ENCODE measurements at places on chromosomes 3 and 15. TPM values are rescaled to one million over a fixed set of nuclear protein-coding genes. Genes with fewer than 3 reads are reported as not detected.

CLDN16 gene
- 15.8 TPM for total RNA-seq

DNA sequence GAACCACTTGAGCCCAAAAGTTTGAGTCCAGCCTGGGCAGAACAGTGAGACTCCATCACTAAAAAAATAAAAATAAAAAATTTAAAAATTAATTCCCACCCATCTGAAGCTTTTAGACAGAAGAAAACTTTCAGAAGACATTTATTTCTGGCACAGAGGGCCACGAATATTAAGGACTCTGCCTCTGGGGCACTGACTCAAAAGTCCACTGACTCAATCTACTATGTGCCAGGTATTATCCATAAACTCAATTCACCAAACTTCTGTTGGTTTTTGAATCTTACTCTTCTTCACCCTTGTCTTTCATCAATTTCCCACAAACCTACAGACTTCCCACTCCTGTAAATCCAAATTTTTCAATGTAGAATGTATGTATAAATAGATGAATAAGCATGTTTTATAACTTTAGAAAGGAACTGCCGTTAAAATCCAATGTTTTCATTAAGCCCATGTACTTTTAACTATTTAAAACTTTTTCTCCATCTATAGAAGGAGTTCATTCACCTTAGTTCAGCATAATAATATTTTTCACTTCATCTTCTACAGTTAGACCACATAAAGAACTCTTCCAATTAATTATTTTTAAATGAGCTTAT is 19.9 kb downstream of the ATP13A3 start:
- no peak for DNase-seq

DNA sequence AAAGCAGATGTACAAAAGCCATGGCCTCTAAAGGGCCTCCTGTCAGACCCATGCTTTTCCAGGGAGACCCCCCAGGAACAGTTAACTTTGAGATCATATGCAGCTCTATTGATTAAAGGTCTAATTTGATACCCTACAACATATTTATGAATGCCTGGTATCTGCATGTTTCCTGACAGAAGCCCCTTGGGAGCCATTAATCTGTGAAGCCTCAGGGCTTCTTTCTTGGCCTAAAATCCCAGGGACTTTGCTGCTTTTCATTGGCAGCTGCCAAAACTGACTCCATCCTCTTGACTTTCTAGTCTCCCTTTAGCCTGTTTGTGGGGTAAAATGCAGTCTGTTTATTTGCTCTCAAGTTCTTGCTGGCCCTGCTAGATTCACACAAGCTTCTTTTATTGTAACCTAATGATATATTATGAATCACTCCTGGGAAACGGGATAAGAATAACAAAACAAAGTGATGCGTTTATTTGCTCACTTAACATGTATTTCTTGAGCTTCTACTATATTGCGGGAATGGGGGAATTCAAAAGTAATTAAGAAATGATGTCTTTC is 257.0 kb downstream of the LSAMP start:
- DNase-seq, result no peak

GRCh38 chr3:193742628-193743027 is 149.6 kb downstream of the OPA1 start:
- no peak for DNase-seq

DNA sequence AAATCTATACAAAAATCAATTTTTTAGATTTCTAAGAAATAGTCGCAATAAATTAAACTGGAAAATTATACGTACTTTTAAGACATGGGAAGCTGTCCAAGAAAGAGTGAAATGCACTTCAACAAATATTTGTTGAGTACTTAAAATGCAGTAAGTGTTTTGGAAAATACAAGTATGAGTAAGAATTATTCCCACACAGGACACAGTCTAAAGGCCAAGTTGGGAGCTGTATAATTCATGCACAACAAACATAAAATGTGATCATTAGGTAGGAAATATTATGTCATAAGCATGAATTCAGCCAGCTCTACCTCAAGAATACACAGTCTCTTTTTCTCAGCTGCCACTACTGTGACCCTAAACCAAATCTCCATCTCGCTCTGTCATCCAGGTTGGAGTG is 267.6 kb downstream of the CNTN3 start:
- no peak for DNase-seq

All from Caki2 (cell line).